Stimulated activated CD8-positive, alpha-beta memory T cell treated with anti-CD3 and anti-CD28 coated beads, Interleukin-4, amount 100 ng/mL, for 1 hour (primary cell): ENCODE measurements at places on chromosomes 4 and X.

GRCh38 chr4:175413561-175413960 lies 398.5 kb downstream of the GPM6A start:
- no peak for DNase-seq

DNA sequence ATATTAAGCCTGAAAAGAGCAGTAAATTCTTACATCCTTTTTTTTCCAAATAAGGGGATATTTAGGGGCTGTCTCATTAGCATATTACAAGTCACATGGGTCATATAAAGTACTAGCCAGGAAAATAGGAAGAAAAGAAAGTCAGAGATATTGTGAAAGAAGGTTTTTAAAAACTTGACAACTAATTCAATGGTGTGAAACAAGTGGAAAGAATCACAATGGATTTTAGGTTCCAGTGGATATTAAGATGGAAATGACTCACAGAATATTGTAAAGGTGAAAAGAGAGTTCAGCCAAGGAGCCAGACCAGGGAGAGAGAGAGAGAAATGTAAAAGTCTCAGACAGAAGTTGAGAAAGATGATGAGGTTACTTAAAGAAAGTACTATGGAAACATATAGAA lies 297.2 kb downstream of the IQCM start:
- DNase-seq = no peak

GRCh38 chr4:189265515-189265914 lies 675.2 kb upstream of the FRG1 start:
- DNase-seq = no peak

GRCh38 chr4:140237616-140238350 lies 83.8 kb upstream of the MAML3 start:
- no peak for DNase-seq

- DNase-seq = no peak
Measured at GRCh38 chrX:103538728-103539127, 19.4 kb upstream of the RAB40A start.

DNA sequence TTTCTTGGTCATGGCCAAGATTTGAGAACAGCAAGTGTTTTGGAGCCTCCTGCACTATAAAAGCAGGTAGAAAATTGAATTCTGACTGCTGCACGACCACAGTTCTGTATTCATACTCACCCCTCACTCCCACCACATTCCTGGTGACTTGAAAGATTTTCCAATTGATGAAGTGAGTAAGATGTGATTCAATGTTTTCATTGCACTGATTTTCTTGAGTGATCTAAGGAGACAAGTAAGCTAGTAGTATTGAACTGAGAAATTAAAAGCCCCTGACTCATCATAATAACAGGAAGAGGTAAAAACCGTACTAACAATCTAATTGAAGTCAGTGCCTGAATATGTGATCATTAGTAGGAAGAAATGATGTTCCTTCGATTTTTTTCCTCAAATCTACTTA lies 6.1 kb upstream of the SEC24D start:
- DNase-seq = no peak

GRCh38 chrX:55028040-55028439 lies 2.7 kb downstream of the ALAS2 start:
- DNase-seq = no peak

- DNase-seq = no peak
Measured at GRCh38 chr4:80072228-80072743, 743 bp downstream of the ANTXR2 start.

GRCh38 chrX:107168257-107168656 lies 38.0 kb downstream of the NUP62CL start:
- no peak for DNase-seq

DNA sequence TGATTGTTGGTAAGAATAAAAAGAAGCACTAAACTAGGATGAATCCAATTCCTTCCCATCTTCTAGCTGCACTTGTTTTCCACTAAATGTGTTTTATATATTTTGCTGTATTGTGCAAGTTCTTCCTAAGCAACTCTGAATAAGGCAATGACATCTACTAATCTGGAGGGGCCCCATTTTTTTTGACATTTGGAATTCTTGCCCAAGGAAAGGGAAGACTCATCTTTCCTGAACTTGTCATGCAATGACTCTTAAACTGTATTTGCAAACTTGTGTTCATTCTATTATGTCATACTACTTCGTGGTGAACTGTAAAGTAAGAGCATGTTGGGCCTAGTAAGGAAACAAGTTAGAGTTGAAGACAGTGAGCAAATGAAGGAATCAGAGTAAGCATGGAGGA lies 45.9 kb downstream of the FREM3 start:
- no peak for DNase-seq

DNA sequence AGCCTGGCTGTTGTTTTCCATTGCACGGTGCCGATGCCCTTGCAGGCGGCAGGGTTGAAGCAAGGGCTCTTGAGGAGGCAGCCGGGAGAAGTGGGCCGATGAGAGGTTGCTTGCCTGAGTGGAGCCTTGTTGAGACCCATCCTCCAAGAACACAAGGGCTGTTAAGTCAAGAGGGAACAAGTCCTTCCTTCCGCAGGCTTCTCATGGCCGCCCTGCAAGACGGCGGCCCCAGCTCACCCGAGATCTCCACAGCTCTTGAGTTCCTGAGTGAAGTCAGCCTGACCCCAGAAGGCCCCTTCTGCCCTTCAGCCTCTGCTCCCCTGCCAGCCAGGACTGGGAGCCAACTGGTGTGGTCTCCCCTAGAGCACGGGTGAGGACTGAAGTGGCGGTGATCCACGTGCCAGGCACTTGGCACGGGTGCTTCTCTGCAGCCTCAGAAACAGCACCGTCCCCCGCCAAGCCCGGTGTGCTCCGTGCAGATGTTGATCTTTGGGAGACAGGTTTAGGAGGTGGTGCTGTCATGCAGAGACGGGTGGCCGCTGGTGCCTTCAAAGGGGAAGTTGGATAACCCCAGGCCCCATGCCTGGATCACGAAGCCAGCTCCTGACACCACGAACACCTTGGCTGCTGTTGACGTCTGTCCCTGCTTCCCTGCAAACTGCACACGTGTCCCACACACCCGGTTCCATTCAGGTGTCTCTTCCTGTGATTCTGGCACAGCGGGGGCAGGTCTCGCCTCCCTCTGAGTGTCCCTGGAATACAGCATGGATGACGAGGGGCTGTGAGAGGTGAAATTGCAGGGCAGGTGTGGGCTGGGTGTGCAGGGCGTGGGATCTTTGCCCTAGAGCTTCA lies 164.4 kb upstream of the PSAPL1 start:
- no peak for DNase-seq

DNA sequence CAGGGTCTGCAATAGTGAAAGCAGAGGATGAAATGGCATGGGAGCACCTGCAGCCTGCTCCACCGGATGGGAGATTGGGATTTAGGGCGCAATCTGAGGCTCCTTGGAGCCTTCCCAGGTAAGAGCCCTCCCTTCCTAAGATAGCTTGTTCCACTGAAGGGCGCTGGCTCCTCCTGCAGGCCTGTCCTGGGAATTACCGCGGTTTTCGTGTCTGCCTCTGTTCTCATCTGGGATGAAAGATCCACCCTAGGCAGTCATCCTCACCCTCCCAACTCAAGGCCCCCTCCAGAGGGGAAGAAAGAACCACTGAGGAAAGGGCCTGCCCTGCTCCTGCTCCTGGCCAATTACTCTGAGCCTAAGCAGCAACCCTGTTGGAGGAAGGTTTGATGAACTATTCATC lies 547.5 kb downstream of the SMARCA1 start:
- no peak for DNase-seq

GRCh38 chr4:129603241-129603931 lies 507.4 kb downstream of the C4orf33 start:
- DNase-seq = no peak

DNA sequence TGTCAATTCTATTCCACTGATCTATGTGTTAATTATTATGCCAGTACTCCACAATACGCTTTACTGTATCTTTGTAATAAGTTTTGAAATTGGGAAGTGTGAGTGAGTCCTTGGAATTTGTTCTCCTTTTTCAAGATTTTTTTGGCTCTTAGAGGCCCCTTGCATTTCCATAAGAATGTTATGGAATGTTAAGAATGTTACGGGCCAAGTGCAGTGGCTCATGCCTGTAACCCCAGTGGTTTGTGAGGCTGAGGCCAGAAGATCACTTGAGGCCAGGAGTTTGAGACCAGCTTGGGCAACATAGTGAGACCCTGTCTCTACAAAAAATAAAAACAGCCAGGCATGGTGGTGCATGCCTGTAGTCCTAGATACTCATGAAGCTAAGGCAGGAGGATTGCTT lies 167.6 kb upstream of the CXorf66 start:
- no peak for DNase-seq

- DNase-seq = no peak
Measured at GRCh38 chrX:127879585-127879984, 172.6 kb downstream of the ACTRT1 start.

DNA sequence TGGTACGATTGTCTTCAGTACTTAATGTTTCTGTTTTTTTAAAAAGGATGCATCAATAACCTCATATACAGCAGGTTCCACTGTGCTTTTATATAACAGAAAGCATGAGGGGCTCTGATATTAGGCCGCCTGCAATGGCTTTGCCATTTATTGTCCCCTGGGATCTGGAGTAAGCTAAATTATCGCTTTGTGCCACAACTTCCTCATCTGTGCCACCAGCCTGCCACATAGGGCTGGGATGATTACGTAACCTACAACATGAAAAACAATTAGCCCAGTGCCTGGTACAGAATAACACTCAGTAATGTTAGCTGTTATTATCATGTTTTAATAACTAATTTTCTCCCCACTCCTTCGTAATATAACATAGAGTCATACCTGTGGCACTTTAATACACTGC lies 65.5 kb upstream of the TRIM2 start:
- DNase-seq = no peak

GRCh38 chr4:15689540-15689939 lies 7.9 kb downstream of the FAM200B start:
- no peak for DNase-seq

DNA sequence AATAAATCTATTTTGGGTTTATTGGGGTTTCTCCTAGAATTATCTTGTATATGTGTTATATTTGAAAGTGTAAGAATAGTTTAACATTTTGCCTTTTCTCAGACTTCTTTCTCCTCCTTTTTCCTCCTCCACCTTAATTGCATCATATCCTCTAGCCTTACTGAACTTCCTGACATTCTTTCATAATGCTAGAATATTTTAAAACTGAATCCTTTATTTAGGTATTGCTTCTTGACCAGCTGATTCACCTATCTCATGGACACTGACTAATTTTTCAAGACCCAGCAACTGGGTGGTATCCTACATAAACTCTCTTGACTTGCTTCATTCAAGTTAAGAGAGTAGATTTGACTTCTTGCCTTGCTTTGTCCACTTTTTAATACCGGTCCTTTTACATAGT lies 1508.9 kb downstream of the STIM2 start:
- no peak for DNase-seq

- DNase-seq = no peak
Measured at GRCh38 chr4:135917011-135917410, 1615.3 kb downstream of the PCDH18 start.

- no peak for DNase-seq
Measured at GRCh38 chr4:31246856-31247255, 526.7 kb downstream of the PCDH7 start.

GRCh38 chr4:157655096-157655809 lies 434.7 kb downstream of the GRIA2 start:
- no peak for DNase-seq

GRCh38 chrX:26138274-26138673 lies at the start of gene MAGEB18:
Gene MAGEB18, plus strand, starts transcription at chrX:26138343. Its CDS starts 643 bp downstream, at chrX:26138986.
- DNase-seq = no peak

GRCh38 chr4:25441519-25442117 lies 64.6 kb downstream of the ANAPC4 start:
- no peak for DNase-seq

GRCh38 chr4:127309369-127310102 lies 323.2 kb upstream of the INTU start:
- DNase-seq = no peak

DNA sequence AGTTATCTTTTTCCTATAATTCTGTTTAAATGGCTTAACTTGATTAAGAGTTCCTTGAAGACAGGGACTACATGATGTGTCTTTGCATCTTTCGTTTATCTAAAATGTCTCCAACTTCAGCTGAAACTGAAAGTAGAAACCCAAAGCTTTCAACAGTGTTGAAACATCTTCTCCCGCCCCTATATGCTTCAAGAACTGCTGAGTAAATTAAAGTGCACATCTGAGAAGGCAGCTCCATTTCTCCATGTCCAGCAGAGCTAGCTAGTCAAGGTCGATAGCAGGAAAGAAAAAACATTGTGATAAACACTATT lies 185.7 kb upstream of the TBL1X start:
- no peak for DNase-seq

- DNase-seq = no peak
Measured at GRCh38 chr4:8171984-8172924, 13.6 kb upstream of the ABLIM2 start.

DNA sequence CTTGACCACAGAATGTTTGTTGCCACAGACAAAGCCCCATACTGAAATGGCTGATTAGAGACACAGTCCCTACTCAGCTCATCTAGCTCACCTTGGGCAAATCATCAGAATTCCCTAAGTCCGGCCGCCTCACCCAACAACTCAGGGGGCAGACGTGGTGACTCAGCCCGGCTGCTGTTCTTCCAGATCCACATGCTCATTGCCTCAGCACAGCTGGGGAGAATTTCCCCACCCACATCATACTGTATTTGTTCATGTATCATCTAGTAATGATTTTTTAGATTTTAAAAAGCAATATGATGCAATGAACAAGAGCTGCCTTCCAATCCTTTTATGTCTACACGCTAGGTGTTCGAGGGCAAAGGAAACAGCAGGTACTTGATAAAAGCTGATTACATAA lies 333.8 kb upstream of the TENM3 start:
- DNase-seq = no peak

DNA sequence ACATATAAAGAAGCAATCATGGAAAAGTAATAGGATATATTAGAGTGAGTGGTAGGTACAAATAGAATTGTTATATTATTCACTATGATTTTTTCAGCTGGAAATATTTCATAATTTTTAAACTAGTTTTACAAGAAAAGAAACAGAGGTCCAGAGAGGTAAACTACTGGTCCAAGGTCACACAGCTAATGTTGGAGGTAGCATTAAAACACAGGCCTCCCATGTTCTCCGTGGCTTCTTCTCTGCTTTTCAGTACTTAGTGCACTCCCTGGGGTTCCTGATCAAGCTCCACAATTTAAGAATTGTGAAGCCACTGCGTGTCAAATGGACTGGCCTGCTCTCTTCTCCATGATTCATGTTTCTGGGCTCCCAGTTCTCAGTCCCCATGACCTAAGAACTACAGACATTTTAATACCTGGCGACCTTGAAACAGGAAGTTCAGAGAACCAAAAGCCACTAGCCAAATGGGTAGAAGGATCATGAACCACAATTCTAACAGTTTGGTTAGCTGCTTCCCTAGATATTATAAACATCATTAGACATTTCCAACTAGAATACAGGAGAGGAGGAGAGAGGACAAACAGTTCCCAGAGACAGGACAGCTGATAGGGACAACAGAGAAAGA lies 172.0 kb upstream of the KLF3 start:
- no peak for DNase-seq
